WTC11 (cell line): ENCODE measurements at places on chromosomes 2 and 18. TPM values are rescaled to one million over a fixed set of nuclear protein-coding genes. Genes with fewer than 3 reads are reported as not detected.

- peaks cover 10% of the 10 kb centered on the region for H3K4me1 ChIP-seq
- H3K27me3 ChIP-seq = no peaks in the 10 kb centered on the region
- no peak overlapping the region for H3K27ac ChIP-seq
- DNase-seq = no peak
- no peak overlapping the region for H3K4me3 ChIP-seq
Measured at GRCh38 chr2:190843890-190844699, 36.5 kb upstream of the GLS start.

- no peak for DNase-seq
- peaks cover 21% of the 10 kb centered on the region for H3K27me3 ChIP-seq
- H3K4me1 ChIP-seq = peaks cover 46% of the 10 kb centered on the region
- H3K27ac ChIP-seq = no peak overlapping the region
Measured at GRCh38 chr2:105954891-105955290, 210.2 kb downstream of the NCK2 start.

DNA sequence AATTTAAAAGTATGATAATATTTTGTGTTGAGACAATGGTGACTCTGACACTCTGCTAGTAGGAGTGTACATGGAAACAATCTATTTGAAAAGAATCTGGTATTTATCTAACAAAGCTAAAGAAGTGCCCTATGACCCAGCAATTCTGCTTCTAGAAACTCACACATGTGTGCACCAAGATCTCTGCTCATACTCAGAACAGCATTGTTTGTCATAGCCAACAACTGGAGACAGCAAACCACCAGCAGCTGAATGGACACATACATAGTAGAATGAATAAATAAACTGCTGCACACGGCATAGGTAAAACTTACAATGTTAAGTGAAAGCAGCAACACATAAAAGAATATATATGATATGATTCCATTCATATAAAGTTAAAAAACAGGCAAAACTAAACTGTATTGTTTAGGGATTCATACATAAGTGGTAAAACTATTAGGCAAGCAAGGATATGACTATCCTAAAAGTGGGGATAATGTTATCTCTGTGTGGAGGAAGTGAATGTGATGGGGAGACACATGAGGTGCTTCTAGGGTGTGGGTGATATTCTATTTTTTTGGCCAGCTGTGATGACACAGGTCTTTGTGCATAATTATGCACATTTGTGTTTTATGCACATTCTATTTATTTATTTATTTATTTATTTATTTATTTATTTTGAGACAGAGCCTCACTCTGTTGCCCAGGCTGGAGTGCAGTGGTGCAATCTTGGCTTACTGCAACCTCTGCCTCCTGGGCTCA lies 71.1 kb downstream of the RFTN2 start:
- no peak overlapping the region; the same call in 1 of the 2 replicates for H3K27ac ChIP-seq
- DNase-seq = no peak
- H3K27me3 ChIP-seq = peaks cover 11% of the 10 kb centered on the region
- no peak overlapping the region for H3K4me3 ChIP-seq

The DSG4 gene
- not detected in 3 replicates for total RNA-seq

The TSPYL6 gene
- total RNA-seq = not detected in 3 replicates

The SEPTIN10 gene
- total RNA-seq = 86.8 to 92.1 TPM (median 90.1 TPM) in 3 replicates
